ENCODE measurements at places on chromosomes 7 and 10. TPM values are rescaled to one million over a fixed set of nuclear protein-coding genes. Genes with fewer than 3 reads are reported as not detected.

HYCC1 gene
- polyA plus RNA-seq = 20.7 TPM

MYPN gene
- 93.8 TPM for polyA plus RNA-seq

GRCh38 chr7:151687523-151688235 lies 168.0 kb upstream of the RHEB start:
- DNase-seq = no peak

DNA sequence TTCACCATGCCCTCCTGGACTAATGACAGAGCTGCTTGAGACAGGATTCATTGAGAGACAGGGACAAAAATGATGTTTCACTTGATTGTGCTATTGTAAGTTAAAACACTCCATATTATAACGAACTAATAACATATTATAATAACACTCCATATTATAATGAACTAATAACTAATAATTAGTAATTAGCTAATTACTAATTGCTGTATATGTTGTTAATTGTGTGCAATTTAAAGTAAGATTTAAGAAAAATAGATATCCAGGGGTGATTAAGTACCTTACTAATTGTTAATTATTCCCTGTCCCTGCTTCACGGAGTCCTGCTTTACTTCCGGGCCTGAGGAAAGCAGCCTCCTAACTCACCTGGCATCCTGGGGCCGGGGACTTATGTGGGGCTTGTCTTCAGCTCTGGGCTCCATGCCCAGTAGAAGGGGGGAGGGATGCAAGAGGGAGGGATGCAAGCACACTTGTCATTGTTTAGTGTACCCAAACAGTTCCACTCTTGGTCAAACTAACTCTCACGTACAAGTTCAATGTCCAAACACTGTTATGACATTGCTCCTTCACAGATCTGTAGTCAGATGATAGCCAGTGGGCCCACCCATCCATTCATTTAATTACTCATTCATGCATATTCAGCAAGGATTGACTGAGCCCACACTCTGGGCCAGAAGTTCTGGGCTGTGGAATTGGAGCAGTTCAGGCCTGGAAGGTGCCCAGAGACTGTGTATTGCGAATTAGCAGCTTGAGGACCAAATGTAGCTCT lies 53.8 kb downstream of the COL13A1 start:
- DNase-seq = no peak

- DNase-seq = no peak
Observed at GRCh38 chr7:84811362-84811761, 375.5 kb downstream of the SEMA3D start.

GRCh38 chr7:105782391-105783042 lies 93.9 kb downstream of the ATXN7L1 start:
- no peak for DNase-seq

- no peak for DNase-seq
Observed at GRCh38 chr7:149635561-149636329, 137.6 kb downstream of the ZNF467 start.

GRCh38 chr10:118407026-118407425 lies 64.9 kb upstream of the FAM204A start:
- DNase-seq = no peak

- DNase-seq = no peak
Observed at GRCh38 chr10:76282061-76283025, 850.9 kb downstream of the LRMDA start.

DNA sequence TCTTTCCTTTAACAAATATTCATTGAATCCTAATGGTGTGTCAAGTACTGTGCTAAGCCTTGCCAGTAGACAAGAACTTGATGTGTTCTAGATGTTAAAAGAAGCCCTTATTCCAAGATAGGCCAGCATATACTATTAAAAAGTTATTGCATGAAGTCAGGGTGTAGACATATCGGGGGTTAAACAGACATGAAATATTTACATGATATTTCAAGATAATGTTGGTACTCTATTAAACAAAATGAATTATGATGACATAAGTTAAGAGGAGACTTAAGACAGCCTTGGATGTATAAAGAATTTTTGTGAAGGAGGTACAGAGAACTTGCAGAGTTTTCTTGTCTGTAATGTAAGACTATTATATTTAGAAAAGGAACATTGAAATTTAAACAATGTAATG lies 44.8 kb downstream of the HDAC9 start:
- no peak for DNase-seq

Data from forelimb muscle (tissue), 1 donor.